Thymus (tissue), 14 donors: ENCODE measurements at places on chromosomes 7 and 10. TPM values are rescaled to one million over a fixed set of nuclear protein-coding genes. Genes with fewer than 3 reads are reported as not detected.

PHKG1 gene
- total RNA-seq, result 0.85 TPM

- DNase-seq, result no peak
These were observed 1.1 kb upstream of the PRLHR start for GRCh38 chr10:118596426-118597124.

GRCh38 chr7:92868683-92869293 lies 32.4 kb upstream of the CDK6 start:
- no peak for DNase-seq

- DNase-seq, result no peak
These were observed 56.4 kb upstream of the TAS2R16 start for GRCh38 chr7:123051916-123052315.

GRCh38 chr7:151152643-151153513 lies 14.6 kb downstream of the GBX1 start:
- no peak for DNase-seq

DNA sequence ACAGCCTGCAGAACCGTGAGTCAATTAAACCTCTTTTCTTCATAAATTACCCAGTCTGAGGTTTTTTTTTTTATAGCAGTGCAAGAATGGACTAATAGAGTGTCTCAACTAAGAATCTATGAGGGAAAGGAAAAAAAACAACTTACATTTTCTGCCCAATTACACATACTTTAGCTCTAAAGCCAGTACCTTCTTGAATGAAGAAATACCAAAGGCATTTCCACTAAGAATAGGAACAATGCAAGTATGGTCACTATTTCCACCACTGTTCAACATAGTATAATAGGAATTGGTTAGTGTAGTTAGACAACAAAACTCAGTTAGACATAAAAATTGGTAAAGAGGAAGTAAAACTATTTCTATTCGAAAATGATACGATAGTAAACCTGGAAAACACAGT lies 37.6 kb downstream of the MICU1 start:
- DNase-seq, result no peak

GRCh38 chr7:83469076-83469475 lies 179.9 kb downstream of the SEMA3E start:
- DNase-seq, result no peak

GFRA1 gene
- total RNA-seq, result 5.0 TPM

INA gene
- 0.94 TPM for total RNA-seq

DNA sequence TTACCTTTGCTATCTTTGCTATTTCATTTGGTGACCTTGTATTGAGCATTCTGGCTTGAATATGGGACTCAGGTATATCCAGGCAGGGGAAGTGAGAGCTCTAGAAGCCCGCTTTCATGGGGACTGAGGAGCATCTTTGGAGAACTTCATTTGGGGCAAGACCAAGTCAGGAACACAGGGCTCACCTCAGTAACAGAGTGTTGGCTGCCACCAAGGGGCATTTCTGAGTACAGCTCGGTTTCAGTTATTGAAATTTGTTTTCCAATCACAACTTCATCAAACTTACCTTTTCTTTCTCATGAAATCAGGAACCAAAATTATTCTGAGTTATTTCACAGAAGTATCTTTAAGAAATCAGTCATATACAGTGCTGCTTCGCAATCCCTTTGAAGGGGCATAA lies 337.2 kb downstream of the C7orf25 start:
- no peak for DNase-seq

DNA sequence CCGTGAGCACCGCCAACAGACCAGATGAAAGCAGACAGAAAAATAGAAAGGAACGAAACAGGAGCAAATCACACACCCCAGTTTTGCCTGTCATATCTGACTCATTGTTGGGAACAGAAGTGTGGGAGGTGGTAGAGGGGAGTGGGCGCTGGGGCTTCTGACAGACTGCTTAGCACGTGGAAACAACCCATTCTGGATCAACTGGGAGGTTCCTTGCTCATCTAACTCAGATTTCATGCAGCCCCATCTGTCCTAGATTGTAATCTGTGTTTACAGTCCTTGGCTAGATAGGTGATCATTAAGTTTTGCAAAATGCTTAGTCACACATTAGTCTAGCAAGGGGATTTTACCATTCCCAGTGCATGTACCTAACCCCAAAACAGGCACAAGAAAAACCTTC lies 154.1 kb downstream of the NRP1 start:
- no peak for DNase-seq

FOXP2 gene
- total RNA-seq, result 0.19 TPM

GRCh38 chr7:132520591-132521280 lies 55.5 kb downstream of the PLXNA4 start:
- no peak for DNase-seq

GRCh38 chr7:102456327-102456726 lies 8.3 kb downstream of the ALKBH4 start:
- no peak for DNase-seq
